ENCODE measurements at places on chromosomes 12 and 14.

- no peak for DNase-seq
Measured at GRCh38 chr14:34688470-34689206, 25.8 kb downstream of the CFL2 start.

- DNase-seq, result no peak
Measured at GRCh38 chr12:56602239-56602638, 27.9 kb downstream of the BAZ2A start.

- DNase-seq, result no peak
Measured at GRCh38 chr12:71183846-71184245, 26.0 kb upstream of the TSPAN8 start.

DNA sequence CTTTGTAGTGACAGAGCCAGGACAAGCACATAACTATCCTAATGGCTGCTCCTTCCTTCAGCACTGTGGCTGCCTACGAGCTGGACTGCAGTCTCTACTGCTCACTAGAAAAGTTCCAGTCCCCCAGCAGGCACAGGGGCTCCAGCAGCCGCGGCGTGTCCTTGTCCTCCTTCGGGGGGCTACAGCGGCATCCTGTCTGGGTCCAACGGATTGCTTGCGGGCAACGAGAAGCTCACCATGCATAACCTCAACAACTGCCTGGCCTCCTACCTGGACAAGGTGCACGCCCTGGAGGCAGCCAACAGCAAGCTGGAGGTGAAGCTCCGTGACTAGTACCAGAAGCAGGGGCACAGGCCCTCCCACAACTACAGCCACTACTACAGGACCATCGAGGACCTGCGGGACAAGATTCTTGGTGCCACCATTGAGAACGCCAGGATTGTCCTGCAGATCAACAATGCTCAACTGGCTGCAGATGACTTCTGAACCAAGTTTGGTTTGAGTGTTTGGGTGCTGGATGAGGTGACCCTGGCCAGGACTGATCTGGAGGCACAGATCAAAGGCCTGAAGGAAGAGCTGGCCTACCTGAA lies 169.4 kb downstream of the NDUFA12 start:
- no peak for DNase-seq

DNA sequence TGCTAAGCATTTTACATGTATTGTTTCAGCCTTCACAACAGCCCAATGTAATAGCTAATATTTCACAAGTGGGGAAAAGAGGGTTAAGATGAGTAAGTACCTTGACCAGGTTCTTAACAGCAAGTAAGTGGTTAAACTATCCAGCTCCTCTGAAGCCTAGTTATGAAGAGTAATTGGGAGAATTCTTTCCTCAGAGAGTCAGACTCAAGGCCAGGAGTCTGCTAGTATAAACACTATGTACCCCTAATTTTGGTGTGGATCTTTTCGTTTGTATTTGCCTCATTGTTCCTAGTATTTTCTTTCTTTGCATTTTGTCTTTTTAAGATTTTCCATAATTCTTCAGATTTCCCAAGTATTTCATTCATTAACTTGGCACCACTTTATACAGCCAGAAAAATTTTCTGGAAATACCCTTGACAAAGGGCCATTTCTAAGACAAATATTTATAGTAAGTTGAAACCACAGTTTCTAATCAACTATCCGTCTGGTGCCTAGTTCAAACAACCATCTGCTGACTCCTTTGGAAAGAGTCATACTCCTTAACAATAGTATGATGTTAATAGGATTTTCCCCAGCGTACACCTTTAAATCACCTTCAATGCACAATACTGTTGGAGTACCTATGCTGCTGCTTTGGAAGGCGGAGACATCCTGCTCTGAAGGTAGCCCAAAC lies 81.2 kb downstream of the SCAF11 start:
- no peak for DNase-seq

- no peak for DNase-seq
Measured at GRCh38 chr12:121861636-121862254, 3.1 kb upstream of the HPD start.

- DNase-seq, result no peak
Measured at GRCh38 chr14:102540315-102541028, 30.9 kb upstream of the ANKRD9 start.

GRCh38 chr12:79453820-79454219 lies 236.9 kb downstream of the PAWR start:
- no peak for DNase-seq

GRCh38 chr12:80230068-80230467 lies 130.7 kb downstream of the OTOGL start:
- no peak for DNase-seq

- no peak for DNase-seq
Measured at GRCh38 chr12:121549075-121549474, 31.7 kb downstream of the KDM2B start.

- DNase-seq, result no peak
Measured at GRCh38 chr14:41297576-41298327, 308.9 kb upstream of the LRFN5 start.

DNA sequence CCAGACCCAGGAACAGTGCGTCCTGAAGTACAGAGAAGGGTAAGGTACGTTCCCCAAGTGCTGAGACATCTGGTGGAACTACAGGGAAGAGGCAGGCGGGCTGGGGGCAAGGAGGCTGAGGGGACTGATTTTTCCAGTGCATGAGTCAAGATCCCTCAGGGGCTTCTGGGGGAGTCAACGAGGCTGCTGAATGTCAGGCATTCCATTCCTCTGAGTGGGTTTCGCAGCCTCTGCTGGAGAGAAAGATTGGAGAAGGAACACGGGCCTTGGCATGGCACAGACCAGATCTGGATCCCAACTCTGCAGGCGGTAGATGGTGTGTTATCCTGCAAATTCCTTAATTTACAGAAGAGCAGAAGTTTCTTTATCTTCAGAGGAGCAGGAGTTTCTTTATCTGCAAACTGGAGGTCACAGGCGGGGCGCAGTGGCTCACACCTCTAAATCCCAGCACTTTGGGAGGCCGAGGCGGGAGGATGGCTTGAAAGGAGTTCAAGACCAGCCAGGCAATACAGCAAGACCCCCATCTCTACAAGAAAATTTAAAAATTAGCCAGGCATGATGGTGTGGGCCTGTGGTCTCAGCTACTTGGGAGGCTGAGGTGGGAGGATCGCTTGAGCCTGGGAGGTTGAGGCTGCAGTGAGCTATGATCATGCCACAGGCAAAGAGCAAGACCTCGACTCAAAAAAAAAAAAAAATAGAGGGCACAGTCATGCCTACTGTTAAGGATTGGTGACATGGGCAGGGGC lies 132.6 kb upstream of the MAP1LC3B2 start:
- no peak for DNase-seq

DNA sequence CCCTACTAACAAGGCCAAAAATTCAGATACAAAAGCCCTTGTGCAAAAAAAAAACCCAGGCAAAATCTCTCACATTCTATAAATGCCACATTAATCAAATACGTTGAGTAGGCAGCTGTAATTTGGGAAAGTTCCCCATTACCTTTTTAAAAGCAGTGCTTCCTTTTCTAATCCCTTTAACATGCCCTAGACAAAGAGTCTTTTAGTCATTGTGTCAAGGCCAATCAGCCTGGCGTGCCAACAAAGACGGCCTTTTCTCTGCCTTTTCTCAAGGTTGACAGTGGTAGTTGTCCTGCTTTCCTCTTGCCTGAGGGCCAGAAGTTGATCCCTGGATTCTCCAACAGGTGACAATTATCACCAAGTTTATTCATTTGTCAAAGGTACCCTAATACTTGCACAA lies 62.5 kb upstream of the METAP2 start:
- DNase-seq, result no peak

DNA sequence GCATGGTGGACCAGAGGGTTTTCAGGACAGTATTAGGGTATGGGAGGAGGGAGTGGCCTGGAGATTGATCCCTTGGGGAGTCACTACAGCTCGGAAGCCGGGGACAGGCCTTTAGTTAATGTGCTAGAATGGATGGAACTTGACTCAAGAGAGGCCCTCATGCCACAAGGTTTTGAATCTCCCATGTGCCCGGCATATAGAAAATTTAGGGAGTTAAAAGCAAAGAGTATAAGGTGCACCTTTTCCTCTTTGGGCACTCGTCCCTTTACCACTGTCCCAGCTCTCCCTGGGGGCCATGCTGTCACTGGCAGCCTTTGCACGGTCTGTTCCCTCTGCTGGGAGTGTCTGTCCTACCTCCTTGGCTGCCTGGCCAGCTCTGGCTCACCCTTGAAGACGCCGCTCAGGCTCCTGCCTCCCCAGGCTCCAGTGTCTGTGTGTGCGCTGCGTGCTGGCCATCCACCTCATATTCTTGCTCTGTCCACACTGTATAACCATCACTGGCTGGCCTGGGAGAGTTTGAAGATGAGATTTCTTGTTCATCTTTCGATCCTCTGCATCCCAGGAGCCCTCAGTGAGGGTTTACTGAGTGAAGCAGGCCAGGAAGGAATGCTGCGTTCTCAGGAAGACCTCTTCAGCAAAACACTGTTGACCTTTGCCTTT lies 161.3 kb downstream of the ZFP36L1 start:
- no peak for DNase-seq

DNA sequence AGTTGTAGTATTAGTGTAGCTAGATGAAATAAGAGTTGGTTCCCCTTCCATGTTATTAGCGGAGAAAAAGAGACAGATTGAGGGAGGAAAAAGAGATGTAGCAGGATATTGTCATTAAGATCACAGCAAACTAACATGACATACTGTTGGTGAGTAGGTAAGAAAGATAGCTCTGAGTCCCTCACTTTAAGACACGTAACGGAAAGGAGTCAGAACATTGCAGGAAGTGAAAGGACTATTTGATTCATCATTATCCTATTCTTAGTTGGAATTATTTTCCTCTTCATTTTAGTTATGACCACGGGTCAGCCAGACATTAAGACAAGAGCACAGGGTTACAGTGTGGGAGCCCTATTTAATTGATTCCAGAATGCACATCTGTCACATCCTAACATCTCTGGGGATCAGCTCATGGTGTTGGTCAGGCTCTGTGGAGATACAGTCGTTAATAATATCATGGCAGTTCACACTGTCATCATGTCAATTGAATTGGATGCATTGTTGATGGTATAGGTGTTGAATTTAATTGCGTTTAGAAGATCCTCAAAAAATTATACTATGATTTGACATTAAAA lies 55.0 kb downstream of the TMX1 start:
- no peak for DNase-seq

DNA sequence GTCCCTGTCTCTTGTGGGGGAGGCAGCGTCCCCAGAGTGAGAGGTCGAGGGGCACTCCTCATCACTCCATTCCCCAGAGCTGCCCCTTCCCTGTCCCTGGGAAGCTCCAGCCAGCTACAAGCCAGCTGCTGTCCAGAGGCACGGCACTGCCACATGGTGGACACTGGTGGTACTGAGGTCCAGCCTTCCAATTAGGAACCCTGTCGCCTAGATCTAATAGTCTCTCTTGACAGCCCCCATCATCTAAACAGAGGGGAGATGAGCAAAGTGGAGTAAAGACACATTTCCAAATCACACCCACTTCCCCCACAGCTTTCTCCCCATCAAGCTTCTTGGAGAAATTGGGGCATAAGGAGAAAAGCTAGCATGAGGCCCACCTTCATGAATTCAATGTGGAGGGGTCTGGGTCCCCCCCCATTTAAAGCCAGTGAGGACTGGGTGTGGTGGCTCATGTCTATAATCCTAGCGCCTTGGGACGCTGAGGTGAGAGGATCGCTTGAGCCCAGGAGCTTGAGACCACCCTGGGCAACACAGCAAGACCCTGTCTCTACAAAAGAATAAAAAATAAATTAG lies 2.1 kb upstream of the INHBE start:
- no peak for DNase-seq

- DNase-seq, result no peak
Measured at GRCh38 chr14:63726499-63726898, 1.4 kb downstream of the SGPP1 start.

DNA sequence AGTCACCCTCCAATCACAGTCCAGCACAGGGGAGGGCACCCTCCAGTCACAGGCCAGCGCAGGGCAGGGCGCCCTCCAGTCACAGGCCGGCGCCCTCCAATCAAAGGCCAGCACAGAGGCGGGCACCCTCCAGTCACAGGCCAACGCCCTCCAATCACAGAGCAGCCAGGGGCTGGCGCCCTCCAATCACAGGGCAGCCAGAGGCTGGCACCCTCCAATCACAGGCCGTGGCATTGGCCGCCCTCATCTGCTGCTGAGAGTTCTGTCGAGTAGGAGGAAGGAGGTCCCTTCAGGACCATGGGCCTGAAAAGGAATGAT lies 26.6 kb downstream of the DDX51 start:
- DNase-seq, result no peak

DNA sequence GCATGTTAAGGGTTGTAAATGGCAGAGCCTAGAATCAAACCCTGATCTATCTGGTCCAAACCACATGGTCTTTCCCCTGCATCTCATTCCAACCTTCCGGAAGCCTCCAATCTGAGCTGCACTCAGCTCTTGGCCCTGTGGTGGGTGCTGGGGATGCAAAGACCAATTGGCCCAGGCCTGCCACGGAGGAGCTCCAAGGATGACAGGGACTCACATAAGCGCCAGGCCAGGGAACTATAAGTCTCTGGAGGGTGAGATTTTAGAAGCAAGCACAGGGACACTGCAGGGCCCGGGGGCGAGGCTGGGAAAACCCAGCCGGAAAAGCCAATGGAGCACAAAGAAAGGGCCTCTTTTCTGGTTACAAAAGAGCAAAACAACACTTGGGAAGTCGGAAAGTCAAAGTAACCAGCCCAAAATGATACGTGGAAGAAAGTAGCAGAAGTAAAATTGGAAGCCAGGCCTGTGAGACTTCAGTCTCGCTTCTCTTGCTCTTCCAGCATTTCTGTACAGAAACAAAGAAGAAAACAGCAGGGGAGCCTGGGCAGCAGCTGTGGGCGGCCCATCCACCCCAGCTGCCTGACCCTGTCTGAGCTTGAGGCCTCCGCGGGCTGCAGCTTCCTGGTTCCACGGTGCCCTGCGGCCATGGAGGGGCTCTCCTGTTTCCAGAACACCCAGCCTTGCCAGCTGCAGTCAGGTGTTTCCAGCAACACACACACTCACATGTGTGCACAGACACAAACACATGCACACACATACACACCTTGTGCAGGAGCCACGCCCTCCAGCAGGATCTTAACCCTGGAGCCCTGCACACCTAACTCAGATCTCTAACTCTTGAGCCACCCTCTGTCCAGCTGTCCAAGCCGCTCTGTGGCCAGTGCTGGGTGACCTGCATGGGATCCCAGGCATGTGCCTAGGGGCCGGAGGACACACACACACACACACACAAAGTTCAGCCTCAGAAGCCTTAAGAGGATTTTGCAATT lies 178.2 kb downstream of the BCL11B start:
- no peak for DNase-seq

DNA sequence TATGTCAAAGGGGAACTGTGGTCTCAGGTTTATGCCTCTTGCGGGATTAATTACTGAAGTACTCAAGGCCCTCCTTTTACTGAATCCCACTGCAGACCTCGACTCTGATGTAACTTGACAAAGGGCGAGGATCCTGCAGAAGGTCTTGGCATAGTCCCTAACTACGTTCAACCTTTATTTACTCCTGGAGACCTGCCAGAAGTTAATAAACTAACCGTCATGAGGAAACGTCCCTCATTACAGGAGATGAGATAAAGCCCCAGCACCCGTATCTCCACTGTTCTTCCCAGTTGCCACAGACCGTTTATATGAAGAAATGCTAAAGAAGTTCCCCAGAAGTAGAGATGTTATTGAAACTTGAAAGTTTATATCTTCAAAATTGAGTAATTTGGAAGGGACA lies 190.9 kb downstream of the ETV6 start:
- DNase-seq, result no peak
